Right ventricle myocardium superior (tissue), 1 donor: ENCODE measurements at places on chromosomes 4 and X.

DNA sequence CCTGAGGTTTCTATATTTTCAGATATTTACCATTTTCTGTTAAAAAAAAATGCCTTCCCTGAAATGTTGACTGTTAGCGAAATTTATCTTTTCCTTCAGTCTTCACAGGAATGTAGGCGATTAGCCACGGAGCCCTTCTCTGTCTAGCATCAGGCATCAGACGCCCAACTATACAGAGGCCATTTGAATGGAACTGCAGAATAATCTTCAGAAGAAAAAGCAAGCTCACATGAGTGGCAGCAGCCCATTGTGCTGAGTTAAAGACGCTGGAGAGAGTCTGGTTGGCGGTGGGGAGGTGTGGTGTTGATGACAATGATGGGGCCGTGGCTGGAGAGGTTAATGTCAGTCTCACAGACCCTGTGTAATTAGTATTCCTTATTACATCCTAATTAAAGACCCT is 196.8 kb upstream of the LEF1 start:
- DNase-seq = no peak

DNA sequence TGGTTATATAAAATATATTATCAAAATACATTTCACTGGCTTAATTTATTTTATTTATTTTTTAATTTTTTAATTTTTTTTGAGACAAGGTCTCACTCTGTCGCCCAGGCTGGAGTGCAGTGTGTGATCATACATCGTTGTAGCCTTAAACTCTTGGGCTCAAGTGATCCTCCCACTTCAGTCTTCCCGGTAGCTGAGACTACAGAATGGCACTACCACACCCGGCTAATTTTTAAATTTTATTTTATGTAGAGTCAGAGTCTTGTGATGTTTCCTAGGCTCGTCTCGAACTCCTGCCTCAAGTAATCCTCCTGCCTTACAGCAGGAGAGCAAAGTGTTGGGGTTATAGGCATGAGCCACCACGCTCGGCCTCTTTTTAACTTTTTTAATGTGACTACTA is 143.8 kb downstream of the CEP135 start:
- no peak for DNase-seq

DNA sequence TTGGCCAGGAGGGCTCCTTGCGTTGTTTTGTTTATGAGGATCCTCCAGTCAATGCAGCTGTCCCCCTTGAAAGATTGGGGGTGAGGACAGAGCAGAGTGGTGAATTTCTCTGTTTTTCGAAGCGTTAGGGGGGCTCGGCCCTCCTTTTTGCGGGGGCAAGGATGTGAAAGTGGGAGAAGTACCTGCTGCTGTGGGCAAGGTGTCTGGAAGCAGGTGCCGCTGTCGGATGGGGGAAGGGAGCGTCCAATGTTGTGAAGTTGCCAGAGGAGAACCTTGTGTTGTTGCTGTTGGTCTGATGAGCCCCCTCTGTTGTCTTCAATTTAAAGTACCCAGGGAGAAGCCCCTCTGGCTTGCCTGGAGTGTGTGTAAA is 613 bp downstream of the GLRB start:
- DNase-seq = no peak

- DNase-seq = no peak
Observed at GRCh38 chr4:138935-139334, 14.6 kb downstream of the ZNF718 start.

GRCh38 chr4:113071274-113071673 is 21.8 kb downstream of the ANK2 start:
- no peak for DNase-seq
